NCI-H1105 (cell line): ENCODE measurements at places on chromosomes 11 and 22.

DNA sequence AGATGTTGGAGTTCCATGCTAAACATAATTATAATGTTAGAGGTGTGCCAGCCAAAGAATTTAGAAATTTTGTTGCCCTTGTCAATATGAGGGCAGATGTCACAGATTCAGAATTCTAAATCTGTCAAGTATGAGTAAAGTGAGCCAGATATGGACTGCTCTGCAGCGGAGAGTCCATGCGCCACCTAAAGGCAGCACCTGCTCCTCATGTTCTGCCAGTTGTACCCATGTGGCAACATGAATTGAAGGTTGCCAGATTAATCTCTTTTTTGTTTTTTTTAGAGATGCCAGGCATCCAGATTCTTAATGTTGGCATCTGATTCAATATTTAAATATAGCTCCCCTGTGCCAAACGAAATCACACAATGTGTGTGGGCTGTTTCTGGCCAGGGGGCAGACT, 678.6 kb upstream of the ANO5 start:
- peak; percentile 7 for DNase-seq

GRCh38 chr11:13110929-13111812, 102.1 kb downstream of the RASSF10 start:
- DNase-seq = no peak

DNA sequence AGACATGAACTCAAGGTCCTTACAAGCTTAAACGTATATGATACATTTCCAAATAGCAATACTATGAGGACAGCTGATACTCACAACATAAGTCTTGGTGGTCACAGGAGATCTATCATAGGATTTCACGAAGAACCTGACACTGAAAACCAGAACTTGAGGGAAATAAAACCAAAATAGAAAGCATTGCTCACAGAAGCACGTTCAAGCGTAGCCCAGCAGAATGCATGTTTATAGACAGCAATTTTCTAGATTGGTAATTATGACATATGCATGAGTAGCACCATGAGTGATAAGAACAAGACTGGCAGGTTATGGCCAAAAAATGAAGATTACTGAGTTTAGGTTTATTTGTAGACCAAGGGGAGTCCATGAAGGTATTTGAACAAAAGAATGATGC, 243.5 kb downstream of the ETS1 start:
- DNase-seq = no peak

DNA sequence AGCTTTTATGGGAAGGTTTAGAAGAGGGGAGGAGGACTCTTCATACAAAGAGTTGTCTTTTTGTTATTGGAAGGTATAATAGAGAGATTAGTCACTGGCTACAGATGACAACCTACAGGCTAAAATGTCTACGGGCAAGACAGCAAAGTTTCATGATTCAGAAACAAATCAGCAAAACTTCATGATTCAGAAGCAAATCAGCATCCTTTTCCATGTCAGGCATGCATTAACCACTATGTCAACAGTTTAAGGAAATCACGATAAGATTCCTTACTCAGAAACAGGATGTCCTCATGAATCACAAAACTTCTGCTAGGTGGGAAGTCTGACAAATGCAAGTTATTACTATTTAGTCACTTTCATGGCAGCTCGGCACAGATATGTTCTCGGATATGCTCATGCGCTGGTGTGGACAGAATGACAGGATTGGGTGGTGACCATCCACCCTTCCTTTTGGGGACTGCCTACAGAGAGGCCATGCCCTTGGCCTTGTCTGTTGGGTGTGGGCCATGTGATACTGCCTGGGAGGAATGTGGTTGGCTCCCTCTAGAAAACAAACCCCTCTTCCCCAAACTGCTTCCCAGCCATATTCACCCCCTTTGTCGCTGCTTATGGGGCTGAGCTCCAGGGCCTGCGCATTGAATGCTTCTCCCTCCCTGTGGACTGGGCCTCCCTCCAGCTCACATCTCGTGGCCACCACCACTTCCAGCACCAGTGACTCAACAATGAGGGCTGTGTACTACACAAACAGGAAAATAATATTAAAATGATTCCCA, 10.1 kb downstream of the C11orf91 start:
- no peak for DNase-seq

DNA sequence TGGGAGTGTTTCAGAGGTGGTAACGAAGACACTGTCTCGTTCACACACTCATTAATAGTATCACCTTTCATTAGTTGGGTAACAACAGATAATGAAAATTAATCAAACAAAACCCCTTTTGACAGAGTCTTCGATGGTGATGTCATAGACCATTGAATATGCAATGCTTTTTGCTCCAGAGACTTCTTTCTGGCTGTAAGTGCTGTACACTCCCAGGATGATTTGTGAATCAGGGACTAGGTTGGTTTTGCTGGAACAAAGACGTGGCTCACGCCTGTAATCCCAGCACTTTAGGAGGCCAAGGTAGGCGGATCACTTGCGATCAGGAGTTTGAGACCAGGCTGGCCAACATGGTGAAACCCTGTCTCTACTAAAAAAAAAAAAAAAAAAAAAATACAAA, 9.5 kb upstream of the RASSF10 start:
- DNase-seq = no peak
